ENCODE measurements at places on chromosomes 1 and 21.

- DNase-seq, result no peak
Observed at GRCh38 chr1:19370453-19371170, 58.5 kb downstream of the SLC66A1 start.

GRCh38 chr1:38009841-38010180, 2.7 kb upstream of the UTP11 start:
- DNase-seq, result no peak

DNA sequence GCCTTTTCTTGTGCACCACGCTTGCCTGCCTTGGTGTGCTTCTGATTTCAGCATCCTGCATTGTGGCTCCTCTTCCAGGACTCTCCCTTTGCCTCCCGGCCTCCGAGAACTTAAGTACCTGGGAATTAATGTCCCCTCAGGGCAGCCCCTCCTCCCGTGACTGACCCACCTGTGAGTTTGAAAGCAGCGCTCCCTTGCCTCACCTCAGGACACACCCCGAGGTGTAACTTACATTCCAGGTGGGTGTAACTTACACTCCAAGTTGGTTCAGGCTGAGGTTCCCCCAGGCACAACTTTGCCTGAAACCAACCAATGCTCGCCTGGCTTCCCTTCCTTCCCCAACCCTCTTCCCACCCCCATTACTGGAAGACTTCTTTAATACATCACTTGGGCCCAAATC, 161.4 kb downstream of the KAZN start:
- no peak for DNase-seq

DNA sequence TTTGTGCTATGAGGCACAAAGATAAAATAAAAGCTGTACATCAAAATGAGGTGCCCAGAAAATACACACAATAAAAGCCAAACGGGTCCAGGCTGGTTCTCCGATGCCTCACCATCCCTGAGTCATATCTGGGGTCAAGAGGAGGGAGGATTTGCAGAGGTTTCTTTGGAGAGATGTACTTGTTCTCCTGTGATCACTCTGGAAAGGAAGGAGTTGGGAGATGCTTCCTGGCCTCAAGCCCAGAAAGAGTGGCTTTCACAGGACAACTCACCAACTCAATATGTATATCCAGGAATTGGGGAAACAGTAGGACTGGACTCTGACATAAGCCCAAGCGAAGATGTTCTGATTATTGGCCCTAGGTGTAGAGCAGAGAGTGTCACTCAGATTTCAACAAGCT, 51.9 kb downstream of the DIPK1A start:
- no peak for DNase-seq

DNA sequence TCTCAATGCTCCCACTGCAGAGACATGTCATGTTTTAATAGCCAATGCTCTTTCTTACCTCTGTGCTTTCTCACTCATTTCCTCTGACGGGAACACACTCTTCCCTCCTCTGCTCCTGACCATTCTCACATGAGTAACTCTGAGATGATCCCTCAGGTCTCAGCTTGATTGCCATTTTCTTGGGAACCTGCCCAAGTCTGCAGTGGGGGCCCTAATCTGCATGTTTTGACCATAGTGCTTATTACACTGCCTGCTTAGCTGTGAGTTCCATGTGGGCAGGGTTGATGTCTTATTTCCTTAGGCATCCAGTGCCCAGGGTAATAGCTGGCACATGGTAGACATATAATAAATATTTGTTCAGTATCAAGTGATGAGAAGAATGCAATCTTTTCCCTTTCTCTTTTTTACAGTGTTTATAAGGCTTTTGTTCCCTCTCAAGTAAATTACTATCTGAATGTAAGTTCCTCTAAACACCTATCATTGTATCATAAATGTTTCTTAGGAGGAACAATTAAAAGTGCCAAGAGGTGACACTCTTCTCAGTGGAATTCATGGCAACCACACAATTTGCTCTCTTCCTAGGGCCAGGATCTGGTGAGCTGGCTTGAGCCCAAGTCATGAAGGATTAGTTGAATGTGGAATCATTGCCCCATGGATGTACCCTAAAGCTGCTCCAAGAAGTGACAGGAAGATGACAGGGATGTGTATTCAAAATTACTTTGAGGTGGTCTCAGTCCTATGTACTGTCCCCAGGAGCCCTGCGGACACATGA, 485.4 kb upstream of the USP24 start:
- DNase-seq, result no peak

DNA sequence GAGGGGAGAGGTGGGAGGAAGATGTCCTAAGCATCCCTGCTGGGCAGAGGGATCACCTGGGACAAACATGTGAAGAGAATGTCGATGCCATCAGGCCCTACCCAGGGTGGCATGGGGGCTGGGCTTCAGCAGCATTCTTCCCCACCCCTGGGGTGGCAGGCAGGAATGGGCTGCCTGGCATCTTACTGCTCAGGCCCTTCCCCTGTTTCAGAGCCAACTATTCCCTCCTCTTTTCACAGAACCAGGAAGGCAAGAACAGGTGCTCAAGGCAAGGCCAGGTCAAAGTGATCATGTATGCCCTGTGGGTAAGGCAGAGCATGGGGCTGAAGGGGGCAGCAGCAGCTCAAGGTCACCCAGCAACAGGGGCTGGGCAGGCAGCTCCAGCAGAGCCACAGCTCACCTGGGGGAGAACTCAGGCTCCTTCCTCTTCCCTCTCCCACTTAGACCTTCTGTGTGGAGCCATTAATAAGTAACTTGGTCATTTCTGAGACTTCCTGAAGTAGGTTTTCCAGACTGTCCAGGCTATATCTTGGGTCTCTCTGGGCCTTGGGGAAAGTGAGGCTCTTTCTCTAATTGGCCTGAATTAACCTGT, 56.4 kb downstream of the ELK4 start:
- DNase-seq, result no peak

GRCh38 chr1:27945020-27945419, 10.2 kb downstream of the SMPDL3B start:
- no peak for DNase-seq

GRCh38 chr1:59375321-59376220, 78.7 kb downstream of the FGGY start:
- DNase-seq, result no peak

DNA sequence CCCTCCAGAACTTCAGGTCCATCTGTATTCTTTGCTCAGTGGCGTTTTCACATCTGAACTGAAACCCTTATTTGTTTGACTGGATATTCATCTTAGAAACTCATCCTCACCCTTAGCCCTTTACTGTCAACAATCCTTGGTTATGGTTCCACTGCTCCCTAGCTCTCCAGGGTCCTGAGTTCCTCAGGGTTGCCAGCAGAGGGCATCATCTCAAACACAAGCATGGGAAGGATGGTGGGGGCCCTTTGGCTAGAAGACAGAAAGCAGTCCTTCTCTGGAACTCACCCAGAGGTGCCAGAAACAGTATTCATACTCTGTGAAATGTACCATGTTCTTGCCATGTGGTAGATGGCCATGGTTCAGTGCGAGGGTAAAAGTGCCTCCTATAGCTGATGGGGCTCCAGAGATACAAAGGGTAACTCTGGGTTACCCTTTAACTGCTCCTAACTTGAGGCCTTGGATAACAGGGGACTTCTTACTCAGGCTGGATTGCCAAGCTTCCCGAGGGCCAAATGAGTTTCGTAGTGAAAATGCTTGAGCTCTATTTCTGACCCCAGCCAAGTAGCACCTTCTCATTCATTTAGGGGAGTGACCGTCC, 11.3 kb downstream of the NCSTN start:
- DNase-seq, result no peak

GRCh38 chr1:91591175-91591974, 90.7 kb downstream of the CDC7 start:
- no peak for DNase-seq

GRCh38 chr1:147853391-147853790, 49.2 kb upstream of the GJA8 start:
- DNase-seq, result no peak

DNA sequence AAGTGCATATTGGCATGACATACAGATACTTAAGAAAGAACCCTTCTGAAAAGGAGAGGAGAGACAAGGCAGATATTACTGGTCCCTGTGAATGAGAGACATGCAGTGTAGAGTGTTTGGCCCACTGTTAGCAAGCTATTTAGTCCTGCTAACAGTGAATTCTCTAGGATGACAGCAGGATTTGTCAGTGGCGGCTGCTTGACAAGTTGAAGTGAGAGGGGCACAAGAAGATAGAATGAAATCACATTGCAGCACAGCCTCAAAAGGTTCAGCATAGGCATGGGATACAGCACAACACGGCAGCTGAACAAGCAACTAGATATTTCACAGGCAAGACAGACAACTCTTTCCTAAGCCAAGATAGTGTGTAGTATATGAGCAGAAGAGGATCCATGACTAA, 407.9 kb downstream of the PLA2G4A start:
- DNase-seq, result no peak

GRCh38 chr21:19853709-19854575, 1144.3 kb upstream of the NCAM2 start:
- no peak for DNase-seq

DNA sequence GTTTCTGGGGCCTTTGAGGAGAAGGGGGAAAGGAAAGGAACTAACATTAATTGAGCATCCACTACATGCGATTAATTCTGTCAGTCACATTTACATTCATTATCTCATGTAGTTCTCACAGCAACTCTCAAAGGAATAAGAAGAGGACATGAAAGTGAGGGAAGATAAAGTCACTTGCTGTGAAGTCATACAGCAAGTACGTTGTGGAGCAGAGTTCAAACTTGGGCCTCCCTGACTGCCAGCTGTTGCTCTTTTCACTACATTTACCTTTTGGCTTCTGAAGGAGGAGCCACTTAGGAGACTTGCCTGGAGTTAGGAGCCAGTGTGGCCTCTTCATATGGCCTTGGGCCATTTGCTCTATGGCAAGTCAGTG, 6.2 kb downstream of the ZNF691 start:
- no peak for DNase-seq

DNA sequence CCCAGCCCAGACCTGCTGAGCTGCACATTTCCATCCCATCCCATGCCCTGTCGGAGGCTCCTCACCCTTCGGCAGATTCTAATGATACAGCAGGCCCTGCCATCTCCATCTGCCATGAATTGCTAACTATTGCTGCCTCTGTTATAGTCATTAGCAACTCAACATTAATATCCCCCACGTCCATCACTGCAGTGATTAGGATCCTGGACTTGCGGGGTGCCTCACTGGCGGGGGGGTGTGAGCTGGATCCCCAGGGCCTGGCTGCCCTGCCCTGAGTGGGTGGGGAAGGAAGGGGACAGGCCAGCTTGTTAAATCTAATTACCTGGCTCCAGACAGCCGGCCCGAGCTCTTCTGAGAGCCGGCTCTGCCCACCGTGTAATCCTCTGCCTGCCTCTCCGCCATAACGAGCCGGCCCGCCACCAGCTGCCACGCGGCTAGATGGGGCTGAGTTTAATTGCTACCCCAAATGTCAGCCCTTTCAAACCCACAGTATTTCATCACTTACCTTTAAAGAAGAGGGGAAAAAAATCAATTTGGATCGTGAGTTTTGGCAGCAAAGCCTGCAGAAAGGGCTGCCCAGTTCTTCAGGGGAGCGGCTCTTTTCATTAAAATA, 227.3 kb upstream of the CSF3R start:
- DNase-seq, result no peak

DNA sequence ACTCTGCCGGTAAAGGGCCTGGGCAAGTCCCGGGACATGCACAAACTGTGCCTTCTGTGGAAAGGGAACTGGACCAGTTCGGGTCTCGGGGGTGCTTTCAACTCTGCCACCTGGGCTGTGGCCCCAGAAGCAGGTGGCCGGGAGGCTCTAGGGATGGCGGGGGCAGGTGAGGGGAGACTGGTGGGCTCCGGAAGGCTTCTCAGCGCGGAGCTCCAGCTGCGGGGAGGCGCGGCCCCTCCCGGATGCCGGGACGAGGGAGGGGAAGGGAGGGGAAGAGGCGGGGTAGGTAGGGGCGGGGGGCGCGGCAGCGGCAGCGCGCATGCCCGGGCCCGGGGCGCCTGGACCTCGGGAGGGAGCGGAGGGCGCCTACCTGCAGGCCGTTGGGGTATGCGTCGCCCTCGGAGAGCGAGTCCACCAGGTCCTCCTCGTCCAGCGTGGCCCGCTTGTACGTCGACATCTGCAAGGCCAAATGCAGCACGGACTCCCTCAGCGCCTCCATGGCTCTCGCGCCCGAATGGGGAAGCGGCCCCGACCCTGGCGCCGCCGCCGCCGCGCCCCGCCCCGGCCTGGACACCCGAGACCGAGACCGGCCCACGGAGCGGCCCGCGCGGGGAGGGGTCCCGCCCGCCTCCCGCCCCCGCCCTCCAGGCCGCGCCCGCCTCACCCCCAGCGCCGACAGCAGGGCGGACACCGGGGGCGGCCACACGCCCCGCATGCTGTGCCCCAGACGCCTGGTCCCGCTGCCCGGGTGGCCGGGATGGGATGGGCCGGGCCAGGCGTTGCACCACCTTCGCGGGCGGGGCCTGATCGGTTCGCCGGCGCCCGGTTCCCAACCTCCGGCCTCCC, at the start of gene ECE1:
Gene ECE1, minus strand, starts transcription at position 764 of the 846 bp plus-strand sequence. Its CDS starts 49 bp downstream, at position 715.
- DNase-seq, result no peak

DNA sequence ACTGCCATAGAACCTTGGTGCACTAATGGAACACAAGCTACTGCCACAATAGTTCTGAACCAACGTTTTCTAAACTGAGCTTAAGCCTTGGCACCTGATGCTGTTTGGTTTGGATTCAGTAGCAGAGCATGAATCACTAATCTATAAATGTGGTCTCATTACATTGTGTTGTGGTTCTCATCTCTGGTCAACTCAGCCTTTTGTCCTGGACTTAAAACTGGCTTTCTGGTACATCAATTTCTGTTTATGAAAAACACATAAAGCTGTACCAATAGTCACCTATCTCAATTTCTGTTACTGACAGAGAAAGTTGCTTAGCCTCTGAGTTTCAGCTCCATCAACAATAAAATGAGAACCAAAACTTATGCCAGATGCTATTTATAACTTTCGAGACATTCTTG, 197.5 kb upstream of the KIAA0040 start:
- no peak for DNase-seq

DNA sequence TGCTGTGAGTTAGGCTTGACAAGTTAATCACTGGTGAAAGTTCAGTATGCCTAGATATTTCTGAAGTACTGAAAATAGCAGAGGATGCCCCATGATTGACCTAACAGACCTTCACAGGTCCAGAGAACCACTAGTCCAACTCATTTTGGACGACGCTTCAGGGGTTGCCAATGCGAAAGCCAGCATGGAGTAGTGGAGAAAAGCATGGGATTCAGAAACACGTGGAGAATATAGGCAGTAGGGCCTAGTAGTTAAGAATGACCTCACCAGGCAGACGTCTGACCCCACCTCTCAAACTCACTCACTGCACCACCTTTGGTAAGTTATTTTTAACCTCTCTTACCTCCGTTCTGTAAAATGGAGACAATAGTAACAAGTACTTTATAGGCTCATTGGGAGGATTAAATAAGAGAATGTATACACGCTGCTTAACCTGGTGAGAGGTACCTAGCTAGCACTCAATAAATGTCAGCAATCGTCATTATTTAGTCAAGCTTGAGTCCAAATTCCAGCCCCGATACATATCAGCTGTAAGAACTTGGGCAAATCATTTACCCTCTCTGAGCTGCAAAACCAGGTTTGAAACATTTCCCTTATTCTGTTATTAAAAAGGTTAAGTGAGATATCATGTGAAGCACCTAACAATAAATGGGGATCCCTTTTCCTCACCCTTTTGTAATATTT, 13.2 kb downstream of the PLPP3 start:
- DNase-seq, result no peak

Measured in stimulated activated CD4-positive, alpha-beta T cell treated with anti-CD3 and anti-CD28 coated beads, Interleukin-15, amount 100 ng/mL, for 48 hours (primary cell).